Left lung (tissue), 14 donors: ENCODE measurements at places on chromosomes 11 and 22.

GRCh38 chr11:16942342-16942741 lies 71.9 kb downstream of the PLEKHA7 start:
- H3K4me3 ChIP-seq = no peak overlapping the region
- no peak overlapping the region for H3K27ac ChIP-seq
- DNase-seq = no peak

- H3K36me3 ChIP-seq = no peaks in the 10 kb centered on the region
- no peak for DNase-seq
- peaks cover 14% of the 10 kb centered on the region for H3K27me3 ChIP-seq
- no peaks in the 10 kb centered on the region for H3K4me1 ChIP-seq
- H3K27ac ChIP-seq = no peak overlapping the region
- H3K4me3 ChIP-seq = no peak overlapping the region
Measured at GRCh38 chr11:113249491-113249763, 65.0 kb upstream of the TTC12 start.

DNA sequence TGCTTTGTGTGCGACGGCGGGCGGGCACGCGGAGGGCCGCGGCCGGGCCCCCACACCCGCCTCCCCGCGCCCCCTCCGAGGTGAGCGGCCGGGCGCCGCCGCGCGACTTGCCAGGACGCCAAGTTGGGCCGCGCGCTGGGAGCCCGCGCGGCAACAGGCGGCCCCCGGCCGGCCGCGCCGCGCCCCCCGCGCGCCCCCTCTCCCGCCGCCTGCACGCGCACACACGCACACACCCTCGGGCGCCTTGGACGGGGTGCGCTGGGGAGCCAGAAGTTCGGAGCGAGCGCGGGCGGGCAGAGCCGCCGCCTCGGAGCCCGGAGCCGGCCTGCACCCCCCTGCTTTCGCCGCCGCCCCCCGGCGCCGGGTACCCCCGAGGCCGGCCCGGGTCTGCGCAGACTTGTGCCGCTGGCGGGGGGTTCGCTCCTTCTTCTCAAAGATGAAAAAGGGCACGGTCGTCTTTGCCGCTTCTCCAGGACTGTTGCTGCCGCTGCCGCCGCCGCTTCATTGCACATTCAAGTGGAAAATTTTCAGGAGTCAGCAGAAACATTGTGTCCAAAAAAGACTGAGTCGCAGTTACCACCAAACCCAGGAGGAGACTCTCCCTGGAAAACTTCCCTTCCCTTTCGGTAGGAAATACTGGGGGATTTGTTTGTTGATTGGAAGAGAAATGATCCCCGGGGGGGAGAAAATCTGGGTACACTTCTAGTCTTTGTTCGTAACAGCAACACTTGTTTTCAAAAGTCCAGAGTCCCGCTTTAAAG lies 895 bp downstream of the TEAD1 start:
- H3K4me1 ChIP-seq = peaks cover 26% of the 10 kb centered on the region
- H3K27ac ChIP-seq = peak overlapping the region; percentile 96
- peak overlapping the region; percentile 59 for H3K4me3 ChIP-seq
- peaks cover 83% of the 10 kb centered on the region for H3K27me3 ChIP-seq

GRCh38 chr11:27214713-27215112 lies 148.3 kb downstream of the CCDC34 start:
- no peak overlapping the region for H3K27ac ChIP-seq
- no peaks in the 10 kb centered on the region for H3K36me3 ChIP-seq
- H3K27me3 ChIP-seq = no peaks in the 10 kb centered on the region
- no peak overlapping the region for H3K4me3 ChIP-seq
- DNase-seq = no peak

- H3K36me3 ChIP-seq = no peaks in the 10 kb centered on the region
- H3K4me3 ChIP-seq = no peak overlapping the region
- DNase-seq = no peak
- H3K27me3 ChIP-seq = no peaks in the 10 kb centered on the region
- H3K27ac ChIP-seq = no peak overlapping the region
Measured at GRCh38 chr11:125228993-125229392, 64.4 kb downstream of the PKNOX2 start.

DNA sequence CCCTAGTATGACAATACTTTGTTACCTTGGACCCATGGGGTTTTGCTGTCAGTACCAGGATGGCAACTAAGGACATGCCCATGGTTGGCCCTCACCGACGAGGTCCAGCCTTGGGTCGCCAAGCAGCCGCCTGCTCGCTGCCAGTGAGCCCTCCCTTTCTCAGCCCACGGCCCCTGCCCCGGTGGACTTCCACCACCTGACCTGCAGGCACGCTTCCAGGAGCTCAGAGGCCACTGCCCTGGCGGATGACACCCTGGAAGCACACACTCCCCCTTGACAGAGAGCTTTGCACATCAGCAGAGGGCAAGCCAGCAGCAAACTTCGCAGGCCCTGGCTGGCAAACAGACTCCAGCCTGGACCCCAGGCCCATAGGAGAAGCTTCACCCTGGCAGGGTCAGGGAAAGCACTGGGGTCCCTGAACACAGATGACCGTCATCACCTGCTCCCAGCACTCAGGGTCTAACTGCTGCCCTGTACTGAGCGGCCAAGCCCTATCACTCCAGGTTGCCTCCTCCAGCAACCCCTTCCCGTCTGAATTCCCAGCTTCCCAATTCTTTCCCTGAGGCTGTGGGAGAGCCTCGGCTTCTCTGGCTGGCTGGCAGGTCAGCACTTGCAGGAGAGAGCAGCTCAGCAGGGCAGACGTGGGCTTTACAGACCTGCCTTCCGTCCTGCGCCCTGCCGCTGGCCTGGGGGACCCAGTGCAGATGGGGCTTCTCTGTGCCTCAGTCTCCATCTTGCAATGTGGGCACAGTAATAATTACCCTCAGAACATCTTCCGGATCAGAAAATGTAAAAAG lies 2.7 kb upstream of the PPARA start:
- H3K27ac ChIP-seq = no peak overlapping the region
- H3K4me1 ChIP-seq = peaks cover 7% of the 10 kb centered on the region
- H3K4me3 ChIP-seq = no peak overlapping the region
- no peaks in the 10 kb centered on the region for H3K27me3 ChIP-seq
- no peaks in the 10 kb centered on the region for H3K36me3 ChIP-seq

GRCh38 chr11:126415669-126416420 lies 60.4 kb downstream of the ST3GAL4 start:
- no peaks in the 10 kb centered on the region for H3K27me3 ChIP-seq
- peaks cover 32% of the 10 kb centered on the region for H3K4me1 ChIP-seq
- H3K27ac ChIP-seq = peak overlapping the region; percentile 78
- no peak overlapping the region for H3K4me3 ChIP-seq
- DNase-seq = peak; percentile 70
- H3K36me3 ChIP-seq = no peaks in the 10 kb centered on the region

- H3K4me3 ChIP-seq = no peak overlapping the region
- H3K4me1 ChIP-seq = peaks cover 6% of the 10 kb centered on the region
- H3K36me3 ChIP-seq = no peaks in the 10 kb centered on the region
- no peak for DNase-seq
Measured at GRCh38 chr11:1938343-1939005, 8.7 kb upstream of the MRPL23 start.

- no peaks in the 10 kb centered on the region for H3K4me1 ChIP-seq
- H3K4me3 ChIP-seq = peak overlapping the region; percentile 58
- no peaks in the 10 kb centered on the region for H3K27me3 ChIP-seq
- DNase-seq = no peak
- H3K27ac ChIP-seq = peak overlapping the region; percentile 87
Measured at GRCh38 chr11:125111001-125111342, 454 bp downstream of the TMEM218 start.

GRCh38 chr11:123168955-123169484 lies 26.0 kb downstream of the CLMP start:
- H3K4me1 ChIP-seq = peaks cover under 1% of the 10 kb centered on the region
- no peaks in the 10 kb centered on the region for H3K36me3 ChIP-seq
- no peak overlapping the region for H3K4me3 ChIP-seq
- H3K27me3 ChIP-seq = no peaks in the 10 kb centered on the region
- no peak for DNase-seq

DNA sequence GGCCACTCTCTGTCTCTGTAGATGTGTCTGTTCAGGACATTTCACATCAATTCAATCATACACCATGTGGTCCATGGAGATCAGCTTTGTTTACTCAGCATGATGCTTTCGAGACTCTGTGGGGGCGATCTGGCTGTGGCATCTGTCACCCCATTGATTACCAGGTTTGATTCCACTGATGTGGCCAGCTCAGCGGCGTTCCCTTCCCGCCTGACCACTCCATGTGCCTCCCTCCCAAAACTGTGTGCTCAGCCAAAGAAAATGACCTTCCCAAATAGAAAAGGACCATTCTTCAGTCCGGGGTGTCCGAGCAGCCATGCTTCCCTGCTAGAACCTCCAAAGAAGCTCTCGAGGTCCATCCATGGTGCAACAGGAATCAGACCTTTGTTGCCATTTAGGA lies 89.1 kb downstream of the BRD1 start:
- no peaks in the 10 kb centered on the region for H3K27me3 ChIP-seq
- no peaks in the 10 kb centered on the region for H3K36me3 ChIP-seq
- no peak overlapping the region for H3K4me3 ChIP-seq
- DNase-seq = peak; percentile 4
- no peaks in the 10 kb centered on the region for H3K4me1 ChIP-seq
